ENCODE measurements at places on chromosomes 13 and 19. TPM values are rescaled to one million over a fixed set of nuclear protein-coding genes. Genes with fewer than 3 reads are reported as not detected.

DNA sequence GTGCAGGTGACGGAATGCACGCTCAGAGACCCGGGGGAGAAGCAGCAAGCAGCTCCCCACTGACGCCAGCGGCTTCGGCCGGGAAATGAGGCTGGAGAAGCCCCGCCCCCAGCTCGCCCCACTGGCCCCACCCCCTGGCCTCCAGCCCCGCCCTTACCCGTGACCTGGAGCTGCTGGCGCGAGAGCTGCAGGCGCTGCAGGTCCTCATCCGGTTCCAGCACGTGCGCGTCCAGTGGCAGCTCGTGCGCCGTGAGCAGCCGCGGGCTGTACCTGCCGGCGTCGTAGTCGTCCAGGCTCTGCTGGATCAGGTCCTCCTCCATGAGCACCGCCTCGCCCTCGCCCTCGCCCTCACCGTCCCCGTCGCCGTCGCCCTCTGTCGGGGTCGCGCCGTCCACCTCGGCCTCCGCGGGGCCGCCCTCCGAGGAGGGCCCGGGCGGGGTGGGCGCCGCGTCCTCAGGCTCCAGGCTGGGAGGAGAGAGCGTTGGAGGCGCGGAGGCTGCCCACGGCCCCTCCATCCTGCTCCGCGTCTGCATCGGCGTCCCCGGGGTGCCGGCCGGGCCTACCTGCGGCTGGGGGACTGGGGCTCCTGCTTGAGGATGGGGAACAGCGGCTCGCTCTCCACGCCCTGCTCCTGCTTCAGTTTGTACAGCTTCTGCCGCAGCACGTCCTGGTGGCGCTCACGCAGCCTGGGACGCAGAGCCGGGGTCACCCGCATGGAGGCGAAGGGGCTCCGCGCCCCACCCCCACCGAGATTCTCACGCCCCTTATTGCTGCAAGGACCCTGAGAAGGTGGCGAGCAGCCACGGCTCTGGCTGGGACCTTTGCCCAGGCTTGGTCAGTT lies 6.4 kb upstream of the TBXA2R start:
- no peak for DNase-seq

- DNase-seq, result no peak
Observed at GRCh38 chr19:45777395-45777961, 4.8 kb downstream of the DMPK start.

EBI3 gene
- 1.8 TPM for polyA plus RNA-seq

- DNase-seq, result no peak
Observed at GRCh38 chr13:113742000-113742441, 17.0 kb upstream of the TMEM255B start.

DNA sequence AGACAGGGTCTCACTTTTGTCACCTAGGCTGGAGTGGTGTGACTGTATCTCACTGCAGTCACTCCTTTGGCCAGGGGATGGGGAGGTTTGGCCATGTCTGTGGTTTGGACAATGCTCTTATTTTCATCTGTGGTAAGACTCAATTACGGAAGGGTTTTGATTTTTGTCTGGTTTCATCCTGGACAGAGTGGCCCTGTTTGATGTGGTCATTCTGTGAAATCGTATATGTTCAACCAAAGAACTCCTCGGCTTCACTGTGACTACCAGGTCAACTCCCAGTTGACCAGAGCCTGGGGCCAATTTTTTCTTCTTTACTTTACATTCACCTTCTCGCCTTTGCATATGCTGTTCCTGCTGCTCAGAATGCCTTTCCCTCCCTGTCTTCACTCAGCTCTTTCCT lies 6.8 kb upstream of the CCDC124 start:
- no peak for DNase-seq

GRCh38 chr19:29956855-29957254 lies 14.8 kb downstream of the URI1 start:
- DNase-seq, result no peak

DNA sequence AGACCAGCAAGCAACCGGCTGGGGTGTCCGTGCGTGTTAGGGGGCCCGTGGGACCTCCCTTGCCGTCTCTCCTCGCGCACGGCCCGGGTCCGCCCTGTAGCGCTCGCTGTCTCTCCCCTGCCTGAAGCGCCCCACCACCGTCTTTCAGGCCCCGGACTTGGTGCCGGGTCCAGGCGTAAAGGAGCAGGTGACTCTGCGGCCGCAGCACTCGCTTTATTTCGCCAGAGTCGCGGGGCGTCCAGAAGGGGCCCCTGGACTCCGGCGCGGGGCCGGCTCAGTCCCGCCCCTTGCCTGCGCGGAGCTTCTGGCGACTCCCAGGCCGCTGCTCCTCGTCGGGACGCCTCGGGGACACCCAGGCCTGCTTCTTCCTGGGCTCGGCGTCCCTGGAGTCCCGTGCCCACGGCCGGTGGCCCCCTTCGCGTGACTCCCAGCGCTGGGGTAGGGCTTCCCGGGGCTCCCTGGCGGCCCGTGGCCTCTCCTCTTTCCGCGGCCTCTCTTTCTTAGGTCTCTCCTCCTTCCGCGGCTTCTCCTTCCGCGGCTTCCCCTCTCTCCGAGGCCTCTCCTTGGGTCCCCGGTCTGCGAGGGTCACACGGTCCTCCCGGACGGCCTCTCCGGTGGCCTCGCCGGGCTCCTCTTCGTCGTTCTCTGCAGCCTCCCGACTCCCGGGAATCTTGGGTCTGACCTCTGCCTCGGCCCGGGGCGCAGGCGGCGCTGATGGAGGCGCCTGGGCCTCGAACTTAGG lies 3.1 kb downstream of the AMH start:
- no peak for DNase-seq

GRCh38 chr13:96671073-96671472 lies 323.2 kb downstream of the OXGR1 start:
- DNase-seq, result no peak

DNA sequence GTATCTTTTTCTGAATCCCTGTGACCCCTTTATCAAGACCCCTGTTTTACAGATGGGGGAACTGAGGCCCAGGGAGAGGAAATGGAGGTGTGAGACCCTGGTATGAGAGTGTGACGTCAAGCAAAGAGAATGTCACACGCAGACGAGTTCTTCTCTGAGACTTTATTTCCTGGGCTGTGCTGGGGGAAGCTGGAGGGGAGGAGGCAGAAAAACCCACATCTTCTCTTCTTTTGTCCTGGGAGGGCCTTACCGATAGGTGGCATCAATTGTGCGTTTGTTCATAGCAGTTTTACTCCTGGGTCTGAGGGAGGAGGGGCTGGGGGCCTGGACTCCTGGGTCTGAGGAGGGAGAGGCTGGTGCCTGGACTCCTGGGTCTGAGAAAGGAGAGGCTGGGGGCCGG lies 4.9 kb upstream of the KLK15 start:
- DNase-seq, result no peak

- no peak for DNase-seq
Observed at GRCh38 chr19:37990362-37990761, 83.4 kb downstream of the SIPA1L3 start.

Measured in endothelial cell of umbilical vein (primary cell).